Activated CD4-positive, alpha-beta T cell treated with anti-CD3 and anti-CD28 coated beads, Interleukin-2, amount 50 U/mL, for 24 hours (primary cell): ENCODE measurements at places on chromosomes 2 and 18.

GRCh38 chr2:52294628-52295027, 1262.7 kb upstream of the NRXN1 start:
- DNase-seq = no peak

DNA sequence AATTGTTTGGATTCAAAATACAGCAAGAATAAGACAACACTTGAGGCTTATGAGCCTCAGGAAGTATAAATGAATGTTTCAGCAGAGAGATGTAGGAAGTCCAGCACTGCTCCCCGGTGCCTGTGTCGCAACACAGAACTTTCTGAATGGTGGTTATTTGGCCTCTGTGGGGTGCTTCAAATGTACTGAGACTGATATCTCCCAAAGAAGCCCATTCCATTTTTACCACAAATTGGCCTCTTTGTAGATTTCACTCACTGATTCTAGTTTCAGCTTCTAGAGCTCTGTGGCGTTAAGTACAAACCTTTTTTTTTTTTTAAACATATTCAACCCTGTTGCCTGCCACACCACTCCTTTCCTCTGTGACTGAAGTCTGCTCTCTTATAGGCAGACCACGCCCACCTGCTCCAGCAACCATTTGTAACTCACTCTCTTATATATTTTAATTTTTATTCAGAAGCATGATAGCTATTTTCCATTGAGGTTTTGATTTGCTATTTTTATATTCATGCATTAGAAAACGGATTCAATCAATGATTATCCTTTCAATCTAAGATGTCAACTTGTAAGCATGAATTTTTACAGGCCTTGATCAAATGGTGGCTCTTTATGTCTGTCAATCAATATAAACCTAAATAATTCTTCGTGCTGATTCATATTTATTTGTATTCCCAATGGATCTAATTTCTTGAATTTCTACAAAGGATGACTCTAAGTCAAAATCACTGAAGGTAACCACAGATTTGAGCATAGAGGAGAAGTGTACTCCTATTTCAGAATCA, 277.1 kb upstream of the CCDC68 start:
- DNase-seq = no peak

DNA sequence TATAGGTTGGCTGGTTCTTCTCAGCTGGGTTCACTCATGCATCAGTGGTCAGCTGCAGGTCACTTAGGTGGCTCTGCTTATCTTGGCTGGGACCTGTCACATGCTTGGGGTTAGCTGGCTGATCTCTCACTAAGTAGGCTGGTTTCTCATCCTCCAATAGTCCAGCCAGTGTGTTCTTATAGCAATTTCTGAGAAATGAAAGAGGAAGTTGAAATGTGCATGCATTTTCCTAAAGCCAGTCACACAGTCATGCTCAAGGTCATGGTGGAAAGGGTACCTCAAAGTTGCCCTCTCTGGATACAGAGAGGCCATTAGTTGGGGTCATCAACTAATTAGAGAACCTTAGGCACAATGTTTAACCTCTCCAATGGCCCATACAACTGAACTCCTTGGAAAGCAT, 64.4 kb downstream of the KLHL29 start:
- DNase-seq = no peak

GRCh38 chr2:6667326-6667725, 198.4 kb downstream of the CMPK2 start:
- DNase-seq = no peak

DNA sequence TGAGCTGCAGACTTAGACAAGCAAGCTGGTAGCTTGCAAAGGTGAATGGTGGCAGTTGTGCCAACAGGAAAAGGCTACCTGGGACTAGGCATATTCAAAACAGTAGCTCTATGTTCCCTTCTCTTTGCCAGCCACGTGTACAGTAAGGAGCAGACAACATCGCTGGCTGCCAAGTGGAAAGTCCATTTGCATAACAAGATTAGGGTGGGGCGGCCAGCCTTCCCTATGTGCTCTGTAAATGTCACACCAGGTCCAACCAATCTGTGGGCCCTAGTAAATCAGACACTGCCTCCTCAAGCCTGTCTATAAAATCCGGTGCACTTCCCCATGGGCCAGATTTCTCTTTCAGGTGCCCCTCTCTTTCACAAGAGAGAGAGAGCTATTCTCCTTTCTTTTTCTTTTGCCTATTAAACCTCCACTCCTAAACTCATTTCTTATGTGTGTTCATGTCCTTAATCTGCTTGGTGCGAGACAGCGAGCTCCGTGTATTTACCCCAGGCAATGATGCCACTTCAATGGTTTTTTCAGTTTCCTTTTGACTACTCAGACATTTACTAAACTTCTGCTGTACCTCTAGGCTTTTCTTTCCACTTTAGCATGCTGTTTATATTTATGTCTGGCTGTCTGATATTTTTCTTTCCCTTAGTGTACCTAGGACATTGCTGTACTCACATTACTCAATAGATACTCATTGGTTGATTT, 297.4 kb upstream of the GCFC2 start:
- DNase-seq = no peak

GRCh38 chr2:120448961-120449810, 103.2 kb downstream of the INHBB start:
- no peak for DNase-seq

GRCh38 chr18:60448487-60449267, 76.1 kb upstream of the MC4R start:
- DNase-seq = no peak

GRCh38 chr2:203775684-203776083, 69.2 kb downstream of the CD28 start:
- no peak for DNase-seq

- no peak for DNase-seq
Observed at GRCh38 chr2:161423421-161424393, 7.6 kb downstream of the TBR1 start.

- DNase-seq = no peak
Observed at GRCh38 chr2:43171789-43172188, 54.6 kb downstream of the ZFP36L2 start.

- DNase-seq = peak; percentile 56
Observed at GRCh38 chr18:31741097-31741735, 19.5 kb downstream of the SLC25A52 start.

GRCh38 chr2:194819367-194819766, 837.7 kb upstream of the SLC39A10 start:
- no peak for DNase-seq

- DNase-seq = no peak
Observed at GRCh38 chr2:100845141-100845991, 25.4 kb downstream of the NPAS2 start.

GRCh38 chr18:52615321-52615720, 275.3 kb downstream of the DCC start:
- no peak for DNase-seq

- DNase-seq = no peak
Observed at GRCh38 chr2:232260075-232260474, 118.5 kb upstream of the ALPP start.

GRCh38 chr2:224650815-224651439, 65.2 kb downstream of the CCDC195 start:
- no peak for DNase-seq

- no peak for DNase-seq
Observed at GRCh38 chr2:85853499-85854165, 35.2 kb downstream of the ST3GAL5 start.

- no peak for DNase-seq
Observed at GRCh38 chr2:141767051-141767450, 363.8 kb downstream of the LRP1B start.

DNA sequence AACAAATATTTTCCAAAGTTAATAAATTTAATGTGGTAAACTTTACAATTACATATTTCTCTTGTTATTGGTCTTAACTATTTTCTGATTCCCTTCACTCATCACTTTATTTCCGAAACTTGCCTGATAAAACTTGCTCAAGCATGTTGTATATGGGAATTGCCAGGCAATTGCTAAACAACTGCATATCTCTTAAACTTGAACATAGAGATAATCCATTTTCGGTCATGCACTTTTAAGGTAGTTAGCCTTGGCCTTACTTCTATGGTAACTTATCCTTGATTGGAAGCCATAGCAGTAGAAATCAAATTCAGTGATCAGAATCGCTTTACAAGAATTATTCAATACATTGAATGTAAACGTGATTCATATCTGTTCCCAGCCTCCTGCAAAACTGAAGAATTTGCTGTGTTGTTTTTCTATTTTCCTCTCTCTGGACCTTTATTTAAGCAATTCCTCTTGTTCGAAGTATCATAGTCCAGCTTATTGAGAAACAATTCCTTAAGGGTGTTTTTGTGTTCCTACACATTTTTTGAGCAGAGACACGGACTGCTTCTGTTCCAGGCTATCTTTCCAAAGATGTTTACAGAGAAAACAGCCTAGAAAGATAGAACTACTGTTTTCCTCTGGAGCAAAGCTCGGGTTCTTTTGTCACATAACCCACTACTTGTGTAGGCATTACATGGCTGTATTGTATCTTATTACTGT, 674.3 kb downstream of the IRS1 start:
- DNase-seq = no peak

GRCh38 chr2:68835621-68836020, 35.6 kb downstream of the BMP10 start:
- DNase-seq = no peak

DNA sequence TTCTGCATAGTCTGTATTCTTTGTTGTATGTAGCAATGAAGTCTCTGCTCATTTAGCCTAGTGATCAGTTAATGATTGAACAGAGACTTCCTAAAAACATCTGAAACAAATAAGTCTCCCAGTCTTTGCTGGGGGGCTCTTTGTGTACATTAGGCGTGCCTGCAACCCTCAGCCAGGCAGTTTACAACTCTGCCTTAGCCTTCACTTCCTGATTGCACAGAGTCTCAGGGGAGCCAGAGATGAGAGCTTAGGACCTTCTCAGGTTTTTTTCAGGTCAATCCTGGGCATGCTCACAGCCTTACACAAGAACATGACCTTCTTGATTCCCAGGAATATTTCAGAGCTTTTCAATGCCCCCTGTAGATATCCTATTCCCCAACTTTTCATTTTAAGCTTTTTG, 44.0 kb upstream of the BIN1 start:
- no peak for DNase-seq

- no peak for DNase-seq
Observed at GRCh38 chr18:28174181-28174905, 2.6 kb downstream of the CDH2 start.

DNA sequence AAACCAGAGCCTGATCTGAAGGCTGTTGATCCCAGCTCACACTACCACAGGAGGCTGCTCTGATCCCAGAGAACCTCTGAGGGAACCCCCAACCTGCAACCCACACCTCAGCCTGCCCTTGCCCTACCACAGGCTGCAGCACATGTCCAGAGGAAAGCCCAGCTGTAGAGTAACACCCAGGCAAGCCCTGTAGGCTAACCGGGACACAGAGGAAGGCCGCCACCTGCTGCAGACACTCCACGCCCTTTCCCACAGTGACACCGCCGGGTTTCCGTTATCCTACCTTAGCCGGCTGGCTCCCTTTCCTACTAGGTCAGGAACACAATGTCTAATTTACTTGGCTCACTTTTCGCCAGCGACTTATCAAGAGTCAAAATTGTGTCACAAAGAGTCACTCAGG, 266.7 kb upstream of the KLHL29 start:
- no peak for DNase-seq

DNA sequence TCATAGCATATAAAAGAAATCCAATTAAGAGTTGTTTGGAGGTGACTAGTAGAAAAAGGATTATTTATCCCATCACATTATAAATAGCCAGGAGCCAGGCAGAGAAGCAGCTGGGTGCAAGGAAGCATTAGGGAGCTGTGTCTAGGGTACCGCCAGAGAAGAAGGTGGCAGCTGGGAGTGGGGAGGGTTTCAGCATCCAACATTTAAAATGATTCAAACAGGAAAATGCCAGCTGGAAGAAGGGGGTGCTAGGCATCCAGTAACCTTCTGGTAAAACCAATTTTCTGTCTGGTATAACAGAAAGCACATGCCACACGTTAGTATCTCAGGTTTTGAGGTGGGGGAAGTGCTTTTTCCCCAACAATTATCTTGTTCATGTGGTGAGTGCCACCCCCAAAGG, 452.4 kb downstream of the ZEB2 start:
- DNase-seq = no peak

- no peak for DNase-seq
Observed at GRCh38 chr2:21253311-21254027, 129.7 kb downstream of the TDRD15 start.

- DNase-seq = no peak
Observed at GRCh38 chr18:23824669-23825068, 135.4 kb downstream of the LAMA3 start.

DNA sequence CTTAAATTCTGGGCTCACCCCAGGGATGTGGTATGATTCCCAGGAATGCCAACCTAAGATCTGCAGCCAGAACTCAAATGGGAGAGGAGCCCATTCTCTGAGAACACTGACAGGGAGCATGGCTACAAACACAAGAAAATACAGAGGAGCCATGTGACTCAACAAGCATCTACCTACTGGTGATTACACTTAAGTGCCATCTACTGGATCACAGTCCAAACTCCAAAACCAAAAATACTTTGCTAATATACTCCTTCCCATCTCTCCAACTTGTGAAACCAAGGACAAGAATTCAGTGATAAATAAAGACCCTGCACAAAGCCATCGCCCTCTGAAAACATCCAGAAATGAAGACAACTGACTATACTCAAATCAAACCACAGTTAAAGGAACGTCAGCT, 116.9 kb downstream of the NR4A2 start:
- no peak for DNase-seq

DNA sequence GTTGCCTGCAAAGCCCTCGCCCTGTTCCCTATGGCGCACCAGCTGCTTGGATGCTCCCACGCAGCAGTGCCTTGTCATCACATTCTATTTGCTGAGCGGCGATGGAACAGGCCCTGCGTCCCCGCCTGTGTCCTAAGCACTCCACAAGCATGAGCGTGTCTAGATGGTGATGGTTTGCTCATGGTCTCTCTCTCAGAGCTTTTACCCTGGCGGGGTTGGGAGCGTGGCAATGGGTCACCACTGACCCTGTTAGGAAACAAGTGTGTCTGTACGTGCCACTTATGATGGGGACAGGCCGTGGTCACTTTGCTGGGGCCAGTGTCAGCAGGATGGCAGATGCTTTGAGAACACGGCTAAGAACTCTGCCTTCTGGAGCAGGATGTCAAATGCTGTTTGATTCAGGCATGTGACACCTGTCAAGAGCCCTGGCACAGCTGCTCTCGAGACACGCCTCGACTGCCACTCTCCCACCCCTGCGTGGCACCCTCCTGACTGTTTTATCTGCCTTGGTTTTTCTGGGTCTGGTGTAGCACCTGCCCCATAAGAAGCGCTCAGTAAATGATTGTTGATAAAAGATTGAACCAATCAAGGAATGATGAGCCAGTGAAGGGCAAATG, 44.2 kb downstream of the RRM2 start:
- no peak for DNase-seq

GRCh38 chr2:98518101-98518500, 73.4 kb downstream of the INPP4A start:
- DNase-seq = peak; percentile 33

GRCh38 chr2:222797871-222798270, 63.0 kb upstream of the ACSL3 start:
- no peak for DNase-seq
